T-helper 2 cell (primary cell): ENCODE measurements at places on chromosomes 13 and 19.

- DNase-seq, result no peak
Measured at GRCh38 chr19:38172001-38172400, 52.0 kb downstream of the DPF1 start.

GRCh38 chr19:41701401-41702075 lies 6.9 kb upstream of the CEACAM5 start:
- DNase-seq, result no peak

GRCh38 chr19:11494634-11495285 lies 10.9 kb downstream of the ZNF653 start:
- no peak for DNase-seq

GRCh38 chr19:50244695-50245094 lies 41.3 kb downstream of the MYH14 start:
- DNase-seq, result no peak

DNA sequence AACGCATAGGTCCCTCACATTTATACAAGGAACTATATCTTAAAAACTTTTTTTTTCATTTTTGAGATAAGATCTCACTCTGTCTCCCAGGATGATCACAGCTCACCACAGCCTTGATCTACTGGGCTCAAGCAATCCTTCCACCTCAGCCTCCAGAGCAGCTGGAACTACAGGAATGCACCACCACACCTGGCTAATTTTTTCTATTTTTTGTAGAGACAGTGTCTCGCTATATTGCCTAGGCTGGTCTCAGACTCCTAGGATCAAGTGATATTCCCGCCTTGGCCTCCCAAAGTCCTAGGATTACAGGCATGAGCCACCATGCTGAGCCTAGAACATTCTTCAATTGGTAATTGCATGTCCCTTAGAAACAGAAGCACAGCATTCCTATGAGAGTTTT lies 41.7 kb downstream of the RCBTB1 start:
- no peak for DNase-seq

DNA sequence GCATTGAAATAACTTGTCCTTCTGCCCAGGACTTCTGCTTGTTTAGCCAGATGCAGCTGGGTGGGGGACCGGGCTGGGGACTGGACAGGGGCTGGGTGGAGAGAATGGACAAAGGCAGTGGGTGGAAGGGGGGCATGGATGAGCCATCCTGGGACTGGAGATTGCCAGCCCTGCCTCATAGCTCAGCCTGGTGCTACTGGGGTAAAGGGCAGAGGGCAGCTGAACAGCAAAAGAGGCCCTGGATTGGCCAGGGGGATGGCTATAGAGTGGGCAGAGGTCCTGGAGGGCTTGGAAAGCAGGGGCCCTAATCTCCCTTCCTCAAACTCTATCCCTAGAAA lies 17.7 kb upstream of the PLAUR start:
- no peak for DNase-seq
